Hematopoietic multipotent progenitor cell treated with erythropoietin and hydrocortisone succinate and interleukin-3 and kit ligand, for 17 days (in vitro differentiated cells): ENCODE measurements at places on chromosomes 12 and 14.

DNA sequence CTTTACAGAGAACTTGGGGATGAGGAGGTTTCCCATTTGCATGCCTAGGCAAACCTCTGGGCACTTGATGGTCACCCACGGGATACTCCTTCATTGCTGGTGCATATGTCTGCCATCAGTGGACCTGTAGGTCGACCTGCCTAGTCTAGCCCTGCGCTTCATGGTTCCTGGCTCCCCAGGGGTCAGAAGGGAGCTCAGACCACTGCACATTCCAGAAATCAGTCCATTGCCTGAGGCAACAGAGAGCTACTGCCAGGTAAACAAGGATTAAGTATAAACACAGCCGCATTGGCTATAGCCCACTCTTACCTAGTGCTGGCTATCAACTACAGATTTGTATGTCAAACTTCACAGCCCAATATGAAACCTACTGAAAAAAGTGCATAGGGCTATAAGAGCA lies 476.4 kb downstream of the SOX5 start:
- no peak for DNase-seq

DNA sequence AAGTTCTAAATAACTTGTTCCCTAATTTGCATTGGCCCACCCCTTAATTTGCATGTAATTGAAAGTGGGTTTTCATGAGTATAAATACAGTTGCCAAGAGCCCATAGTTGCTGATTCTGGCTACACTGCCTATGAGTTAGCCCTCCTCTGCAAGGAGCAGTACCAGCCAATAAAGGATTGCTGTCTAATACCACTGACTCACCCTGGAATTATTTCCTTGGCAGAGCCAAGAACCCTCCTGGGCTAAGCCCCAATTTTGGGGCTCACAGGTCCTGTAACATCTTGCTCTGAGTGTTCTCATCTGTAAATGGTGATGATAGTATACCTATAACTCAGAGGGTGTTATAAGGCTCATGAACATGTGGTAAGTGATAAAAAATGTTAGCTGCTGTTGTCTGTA lies 6.8 kb downstream of the TTC8 start:
- DNase-seq: no peak

DNA sequence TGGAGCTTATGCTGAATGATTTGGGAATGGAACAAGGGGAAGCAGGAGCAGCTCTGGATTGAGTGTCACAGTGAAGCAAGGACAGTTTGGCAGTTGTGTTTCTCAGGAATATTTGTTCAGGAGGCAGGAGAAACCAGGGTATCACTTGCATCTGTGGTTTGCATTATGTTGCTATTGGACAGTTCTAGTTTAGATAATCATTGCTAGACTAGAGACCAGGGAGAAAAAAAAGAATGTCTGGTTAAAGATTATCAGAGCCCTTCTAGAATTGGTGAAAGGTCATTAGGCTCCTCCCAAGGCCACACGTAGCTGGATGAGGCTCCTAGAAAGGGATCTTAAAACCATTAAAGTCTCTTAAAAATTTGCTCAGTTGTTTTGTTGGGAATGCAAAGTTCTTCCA lies 17.0 kb upstream of the SRSF5 start:
- DNase-seq: no peak

DNA sequence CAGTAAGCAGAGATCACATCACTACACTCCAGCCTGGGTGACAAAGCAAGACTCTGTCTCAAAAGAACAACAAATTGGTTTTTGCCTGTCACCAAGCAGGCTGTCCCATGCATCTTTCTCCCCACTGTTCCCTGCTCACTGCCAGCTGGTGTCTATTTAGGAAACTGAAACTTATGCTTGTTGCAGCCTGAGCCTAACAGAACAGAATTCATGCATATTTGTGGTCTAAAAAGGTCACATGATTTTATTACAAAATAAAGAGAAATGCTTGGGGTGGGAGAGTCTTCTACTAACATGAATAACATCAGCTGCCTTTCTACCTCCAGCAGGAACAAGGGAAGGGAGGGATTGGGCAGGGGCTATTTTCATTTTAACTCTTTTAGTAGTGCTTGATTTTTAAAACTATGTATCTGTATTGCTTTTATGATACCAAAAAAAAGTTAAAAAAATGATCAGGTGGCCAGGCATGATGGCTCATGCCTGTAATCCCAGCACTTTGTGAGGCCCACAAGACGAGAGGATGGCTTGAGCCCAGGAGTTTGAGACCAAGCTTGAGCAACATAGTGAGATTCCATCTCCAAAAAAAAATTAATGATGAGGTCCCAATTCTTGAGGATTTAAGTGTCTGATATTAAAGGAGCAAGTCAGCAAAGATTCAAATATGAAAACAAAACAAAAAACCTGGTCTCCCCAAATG lies 923 bp downstream of the STAT2 start:
- no peak for DNase-seq
